Foreskin melanocyte (primary cell): ENCODE measurements at places on chromosomes 3 and 15.

GRCh38 chr15:73677146-73677607, 7.0 kb upstream of the CD276 start:
- DNase-seq, result no peak

DNA sequence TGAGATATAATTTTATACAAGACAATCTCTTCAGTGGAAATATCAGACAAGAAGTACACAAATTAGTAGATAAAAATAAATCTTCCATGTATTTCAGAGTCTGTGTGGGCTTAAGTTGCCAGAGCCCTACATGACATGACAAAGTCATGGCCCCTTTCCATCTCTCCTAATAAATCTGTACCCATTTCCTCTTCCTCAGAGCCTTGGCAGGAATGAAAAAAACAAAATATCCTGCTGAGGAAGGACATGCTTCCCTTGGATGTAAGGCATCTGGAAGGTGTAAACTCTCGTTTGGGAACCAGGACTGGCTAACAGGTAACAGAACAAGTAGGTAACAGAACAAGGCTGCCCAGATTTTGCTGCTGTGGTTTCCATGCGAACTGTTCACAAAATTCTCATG, 148.1 kb downstream of the SNRK start:
- no peak for DNase-seq

- no peak for DNase-seq
Observed at GRCh38 chr3:127003175-127003555, 20.2 kb downstream of the PLXNA1 start.

- DNase-seq, result no peak
Observed at GRCh38 chr3:160081958-160082533, 93.4 kb downstream of the IL12A start.

- DNase-seq, result no peak
Observed at GRCh38 chr3:52769786-52770455, 819 bp downstream of the NEK4 start.

DNA sequence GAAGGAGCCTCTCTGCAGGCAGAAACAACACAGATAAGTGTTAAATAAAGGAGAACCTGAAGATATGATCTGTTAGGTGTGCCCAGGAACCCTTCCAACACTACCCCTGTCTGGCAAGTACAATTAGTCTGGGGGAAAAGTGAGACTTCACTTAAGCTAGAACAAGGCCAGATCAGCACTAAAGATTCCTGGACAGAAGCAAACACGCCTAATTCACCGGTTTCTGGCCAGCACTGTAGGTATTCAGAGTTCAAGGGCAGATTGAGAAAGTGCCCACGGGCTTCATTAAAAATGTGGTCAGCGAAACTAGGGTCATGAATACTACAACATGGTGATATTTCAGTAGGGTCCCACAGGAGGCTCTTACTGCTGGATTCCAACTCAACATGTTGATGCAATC, 28.6 kb upstream of the OR5K1 start:
- DNase-seq, result no peak

DNA sequence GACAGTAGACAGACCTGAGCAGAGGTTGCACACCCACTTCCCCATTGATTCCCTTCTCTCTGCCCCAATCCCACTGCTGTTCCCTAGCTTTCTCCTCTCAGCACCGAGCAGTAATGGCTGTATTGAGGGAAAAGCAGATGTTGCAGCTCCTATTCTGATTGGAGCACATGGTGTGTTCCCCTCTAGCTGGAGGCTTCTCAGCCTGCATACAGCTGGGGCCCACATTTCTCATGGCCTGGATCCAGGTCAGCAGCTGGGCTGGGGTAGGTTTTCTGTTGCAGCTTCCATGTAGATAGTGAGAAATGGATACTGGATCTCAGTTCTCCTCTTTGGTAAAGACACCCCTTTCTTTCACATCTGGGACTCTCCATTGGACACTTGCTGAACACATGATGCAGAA, 50.1 kb downstream of the RYR3 start:
- no peak for DNase-seq

- DNase-seq, result peak; percentile 95
Observed at GRCh38 chr15:74790080-74790916, 8.4 kb downstream of the CSK start.

DNA sequence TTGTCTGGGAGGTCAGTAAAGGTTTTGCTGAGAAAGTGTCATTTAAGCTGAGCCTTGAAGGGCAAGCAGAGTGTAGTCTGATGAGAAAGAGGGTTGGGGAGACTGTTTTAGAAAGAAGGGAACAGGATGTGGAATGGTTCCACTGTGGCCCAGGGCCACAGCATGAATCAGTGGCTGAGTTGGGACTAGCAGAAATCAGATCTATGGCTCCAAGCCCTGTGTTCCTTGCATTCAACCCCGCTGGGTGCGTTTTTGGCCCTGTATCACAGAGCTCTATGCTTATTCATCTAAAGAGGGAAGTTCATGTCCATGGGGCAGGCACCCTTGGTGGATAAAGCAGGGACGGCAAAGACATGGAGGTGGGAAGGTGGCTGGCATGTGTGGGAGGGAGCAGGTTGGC, 151.3 kb downstream of the CACNA1D start:
- no peak for DNase-seq

DNA sequence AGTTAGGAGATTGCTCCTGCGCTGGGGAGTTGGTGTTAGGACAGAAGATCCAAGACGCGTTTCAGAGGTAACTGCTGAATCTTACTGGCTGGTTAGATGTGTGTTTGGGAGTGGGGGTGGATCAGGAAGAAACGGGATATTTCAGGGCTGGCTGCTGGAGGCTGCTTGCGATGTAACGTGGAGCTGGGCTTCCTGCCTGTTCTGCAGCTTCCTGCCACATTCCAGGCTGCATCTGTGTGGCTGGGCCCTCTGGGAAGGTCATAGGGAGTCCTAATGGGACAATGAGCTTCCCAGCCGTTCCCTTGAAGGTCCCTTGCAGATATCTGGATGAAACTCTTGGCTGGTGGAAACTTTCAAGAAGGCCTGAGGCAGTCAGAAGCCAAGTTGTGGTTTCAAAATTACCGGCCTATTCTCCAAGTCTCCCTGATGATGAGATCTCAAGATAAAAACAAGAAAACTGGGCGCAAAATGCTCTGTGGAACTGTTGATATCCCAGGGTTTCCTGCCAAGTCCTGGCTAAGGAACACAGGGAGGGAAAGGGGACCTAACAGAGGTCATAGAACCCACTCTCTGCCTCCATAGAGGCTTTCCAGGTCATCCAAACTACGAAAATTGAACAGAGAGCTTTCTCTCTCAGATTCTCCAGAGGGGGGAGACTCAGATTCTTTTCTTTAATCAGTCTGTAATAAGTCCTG, 67.0 kb downstream of the NOX5 start:
- no peak for DNase-seq

DNA sequence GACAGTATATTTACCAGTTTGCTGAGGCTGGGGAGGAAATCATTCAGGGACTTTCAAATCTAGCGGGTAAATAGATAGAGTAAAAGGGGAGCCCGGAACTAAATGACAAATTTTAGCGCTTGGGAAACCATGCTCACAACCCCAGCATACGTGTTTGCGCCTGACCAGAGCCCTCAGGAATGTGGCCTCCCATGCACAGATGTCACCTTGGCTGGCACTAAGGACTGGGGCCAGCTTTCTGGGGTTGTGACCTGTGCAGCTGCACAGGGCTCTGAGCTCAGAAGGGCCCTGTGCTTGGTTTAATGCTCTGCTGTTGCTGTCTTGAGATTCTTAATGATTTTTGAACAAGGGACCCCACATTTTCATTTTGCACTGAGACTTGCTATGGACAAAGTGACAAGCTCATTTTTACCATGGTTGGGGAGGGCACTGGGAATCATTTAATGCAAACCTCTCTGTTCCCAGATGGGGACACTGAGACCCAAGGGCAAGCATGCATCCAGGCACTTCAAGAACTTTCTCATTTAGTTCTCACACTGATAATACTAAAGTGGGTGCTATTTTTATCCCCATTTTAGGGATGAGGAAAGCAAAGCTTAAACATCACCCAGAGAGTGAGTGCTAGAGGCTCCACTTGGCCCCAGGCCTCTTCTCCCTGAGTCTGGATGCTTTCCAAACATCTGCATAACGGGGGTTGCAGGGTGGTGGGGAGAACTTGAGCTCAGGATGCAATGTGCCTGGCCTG, 44.1 kb upstream of the FAM107A start:
- no peak for DNase-seq

DNA sequence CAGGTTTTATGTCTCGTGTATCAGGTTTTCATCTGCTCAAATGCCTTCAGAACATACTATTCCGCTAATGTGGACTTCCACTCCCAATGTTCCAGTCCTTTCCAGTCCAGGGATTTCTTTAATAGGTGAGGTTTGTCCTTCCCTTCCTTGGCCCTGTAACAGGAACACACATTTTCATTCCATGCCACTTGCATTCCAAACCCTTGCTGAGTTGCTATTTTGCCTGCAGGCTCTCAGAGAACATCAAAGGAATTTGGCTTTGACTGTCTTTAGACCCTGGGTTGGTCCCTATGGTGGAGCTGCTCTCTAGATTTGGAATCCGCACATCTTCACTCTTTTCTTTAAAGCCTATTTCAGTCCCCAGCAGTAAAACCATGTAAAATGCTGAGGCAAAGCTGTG, 12.3 kb upstream of the ALCAM start:
- DNase-seq, result no peak

DNA sequence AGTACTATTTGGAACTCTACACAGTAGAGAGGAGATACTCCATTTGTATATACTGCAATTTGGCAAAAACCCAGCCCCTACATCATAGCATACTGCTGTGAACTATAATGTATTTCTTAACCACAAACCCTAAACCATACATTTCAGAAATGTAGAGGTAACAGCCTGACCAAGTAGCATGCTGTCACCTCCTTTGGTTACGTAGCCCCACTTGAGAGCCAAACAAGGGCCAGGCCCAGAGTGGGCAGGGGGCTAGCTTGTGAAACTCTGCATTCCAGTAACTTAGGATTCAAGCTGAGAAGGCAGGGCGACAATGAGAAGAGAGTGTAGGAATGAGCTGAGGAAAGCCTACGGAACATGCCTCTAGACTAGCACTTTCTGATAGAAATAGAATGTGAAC, 135.8 kb downstream of the GREM1 start:
- no peak for DNase-seq

GRCh38 chr3:157501863-157502262, 1.4 kb downstream of the VEPH1 start:
- peak; percentile 57 for DNase-seq

DNA sequence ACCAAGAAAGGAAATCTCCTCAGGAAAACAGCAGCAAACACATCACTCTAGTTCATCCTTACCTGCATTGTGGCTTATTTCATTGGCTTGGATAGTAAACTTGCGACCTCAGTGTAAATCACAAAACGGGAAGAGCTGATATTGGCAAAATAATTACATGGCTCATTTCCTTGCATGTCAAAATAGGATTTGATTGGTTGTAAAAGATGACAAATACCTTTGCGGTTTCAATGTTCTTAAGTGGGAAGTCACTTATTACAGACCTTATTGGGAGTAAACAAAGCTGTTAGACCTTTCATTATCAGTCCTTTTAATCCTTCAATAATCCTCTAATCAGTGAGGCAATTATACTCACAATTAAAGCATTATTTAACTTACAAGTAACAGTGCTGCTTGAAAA, 590.6 kb downstream of the MAGI1 start:
- DNase-seq, result no peak

DNA sequence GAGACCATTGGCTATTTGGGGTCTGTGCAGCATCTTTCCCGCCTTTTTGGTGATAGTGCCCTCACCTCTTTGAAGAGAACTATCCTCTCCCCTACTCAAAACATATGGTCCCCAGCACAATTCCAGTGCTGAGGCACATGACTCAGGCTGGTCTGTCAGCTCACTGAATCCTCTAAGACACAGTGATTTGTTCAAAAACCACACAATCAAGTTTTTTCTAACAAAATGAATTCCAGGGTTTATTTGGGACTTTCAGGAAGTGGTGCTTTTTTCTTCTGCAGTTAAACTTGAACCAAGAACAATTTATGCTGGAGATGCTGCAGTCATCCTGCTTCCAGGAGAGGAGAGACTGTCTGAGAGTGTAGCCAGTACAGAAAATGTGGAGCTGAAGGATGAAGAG, 142.5 kb upstream of the LMCD1 start:
- peak; percentile 31 for DNase-seq

- DNase-seq, result peak; percentile 19
Observed at GRCh38 chr3:144242747-144243146, 271.1 kb downstream of the DIPK2A start.

DNA sequence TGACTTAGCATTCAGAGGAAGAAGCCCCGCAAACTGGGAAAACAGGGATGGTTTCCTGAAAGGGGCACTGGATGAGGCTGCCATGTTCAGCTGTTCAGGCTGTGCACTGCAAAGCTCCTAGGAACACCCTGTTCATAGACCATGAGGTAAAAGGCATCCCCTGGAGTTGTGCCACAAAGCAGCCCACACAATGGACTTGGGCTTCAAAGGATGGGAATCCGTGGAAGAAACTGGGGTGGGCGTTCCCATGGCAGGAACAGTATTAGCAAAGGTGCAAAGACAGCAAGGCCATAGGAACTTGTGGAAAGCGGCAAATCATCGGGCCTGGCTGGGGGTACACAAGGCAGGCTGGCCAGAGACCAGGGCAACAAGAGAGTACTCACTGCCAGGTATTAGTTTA, 8.9 kb downstream of the OXTR start:
- no peak for DNase-seq

DNA sequence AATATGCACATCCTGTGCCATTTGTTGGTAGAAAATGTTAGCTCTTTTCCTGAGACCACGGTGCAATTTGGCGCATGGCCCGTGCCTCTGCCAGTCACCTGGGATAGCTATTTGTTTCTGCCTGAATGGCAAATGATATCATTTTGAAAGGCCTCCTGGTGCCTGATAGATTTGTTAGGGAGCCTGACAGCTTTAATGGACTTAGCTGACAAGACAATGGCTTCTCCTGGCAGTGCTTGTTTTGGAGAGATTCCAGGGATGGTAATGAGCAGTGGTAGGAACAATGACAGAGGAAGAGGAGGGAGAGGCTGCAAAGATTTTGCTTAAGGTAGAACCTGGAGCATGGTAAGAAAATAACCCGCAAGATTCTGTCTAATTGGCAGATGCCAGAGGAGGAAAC, 268.5 kb downstream of the CLSTN2 start:
- no peak for DNase-seq

DNA sequence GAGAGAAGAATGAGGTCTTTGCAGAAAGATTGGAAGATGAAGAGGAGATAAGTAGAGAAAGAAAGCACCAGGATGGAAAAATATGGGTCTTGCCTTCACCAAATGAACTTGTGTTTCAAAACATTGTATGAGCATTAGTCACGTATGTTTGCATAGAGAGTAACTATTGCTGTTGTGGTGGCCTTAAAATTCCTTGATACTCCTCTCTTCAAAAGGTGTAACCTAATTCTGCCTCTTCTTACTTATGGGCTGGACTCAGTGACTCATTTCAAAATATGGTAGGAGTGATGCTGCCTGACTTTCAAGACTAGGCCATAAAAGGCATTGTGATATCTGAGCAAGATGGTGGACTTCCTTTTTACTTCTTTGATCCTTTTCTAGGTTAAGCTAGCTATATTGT, 228.7 kb upstream of the ZNF385D start:
- DNase-seq, result no peak

GRCh38 chr3:128427175-128427857, 39.4 kb downstream of the DNAJB8 start:
- DNase-seq, result no peak
